Lung microvascular endothelial cell (primary cell): ENCODE measurements at places on chromosomes 1 and 21.

DNA sequence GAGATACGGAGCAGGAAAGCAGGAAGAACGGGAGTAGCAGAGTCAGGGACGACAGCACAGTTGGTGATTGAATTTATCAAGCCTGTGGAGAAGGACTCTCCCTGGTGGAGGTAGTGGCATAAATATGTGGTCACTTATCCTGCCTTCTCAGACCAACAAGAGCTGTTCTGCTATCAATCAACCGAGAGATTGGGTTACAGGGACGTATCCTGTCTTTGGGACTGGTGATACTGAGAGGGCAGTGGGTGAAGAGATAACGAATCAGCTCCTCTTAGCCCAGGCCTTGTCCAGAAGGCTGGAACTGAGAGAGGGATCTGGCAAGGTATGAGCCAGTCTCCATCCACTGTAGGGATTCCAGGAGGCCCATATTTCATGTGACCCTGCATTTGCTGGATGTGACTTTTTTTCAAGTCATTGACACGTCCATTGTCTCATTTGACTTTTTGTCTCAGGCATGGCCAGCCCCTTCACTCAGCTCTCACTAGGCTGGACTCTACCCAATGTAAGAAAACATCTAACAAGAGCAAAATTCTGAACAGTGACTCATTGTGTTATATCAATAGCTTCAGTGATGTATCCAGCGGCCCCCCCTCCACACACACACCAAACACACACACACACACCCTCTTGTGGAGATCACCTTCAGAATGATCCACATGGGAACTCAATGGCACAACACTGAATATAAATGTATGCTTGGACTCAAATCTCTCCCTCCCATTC, 11.3 kb downstream of the C1orf116 start:
- no peak for DNase-seq

- DNase-seq, result no peak
Measured at GRCh38 chr1:154735804-154736168, 127.8 kb upstream of the ADAR start.

DNA sequence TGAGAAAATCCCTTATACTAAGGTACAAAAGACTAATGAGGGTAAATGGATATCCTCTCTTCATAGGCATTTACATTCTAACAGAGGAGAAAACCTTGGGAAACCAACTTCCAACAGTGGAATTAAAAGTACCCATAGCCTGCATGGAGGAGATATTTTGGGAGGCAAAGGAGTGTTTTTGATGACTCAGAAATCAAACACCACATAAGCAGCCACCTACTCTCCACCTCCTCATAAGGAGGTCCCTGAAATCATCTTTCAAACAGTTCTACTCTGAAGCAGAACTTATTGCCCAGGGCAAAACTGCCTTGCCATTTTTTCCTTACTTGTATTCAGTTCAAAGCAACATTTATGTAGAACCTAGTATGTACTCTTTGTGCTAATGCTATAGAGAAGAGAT, 211.3 kb downstream of the KCNH1 start:
- DNase-seq, result no peak

DNA sequence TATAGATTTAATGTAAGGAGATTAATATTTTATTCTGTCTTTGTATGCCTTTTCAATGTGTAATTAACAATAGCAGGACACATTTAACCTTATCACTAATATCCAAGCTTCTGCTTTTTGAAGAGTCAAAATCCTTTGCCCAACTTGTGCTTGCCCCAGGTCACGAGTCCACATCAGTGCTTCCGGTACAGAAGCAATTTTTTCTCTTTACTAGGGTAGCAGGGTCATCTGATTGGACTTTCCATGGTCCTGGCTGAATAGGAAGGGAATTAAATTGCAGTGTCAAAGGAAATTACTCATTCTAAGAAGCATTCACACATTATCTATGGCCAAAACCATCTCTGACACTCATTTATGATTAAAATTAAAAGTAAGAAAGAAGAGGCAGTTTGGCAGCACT, 460.5 kb upstream of the ADGRL2 start:
- peak; percentile 2 for DNase-seq

- no peak for DNase-seq
Measured at GRCh38 chr1:180185971-180186645, 31.4 kb downstream of the QSOX1 start.

DNA sequence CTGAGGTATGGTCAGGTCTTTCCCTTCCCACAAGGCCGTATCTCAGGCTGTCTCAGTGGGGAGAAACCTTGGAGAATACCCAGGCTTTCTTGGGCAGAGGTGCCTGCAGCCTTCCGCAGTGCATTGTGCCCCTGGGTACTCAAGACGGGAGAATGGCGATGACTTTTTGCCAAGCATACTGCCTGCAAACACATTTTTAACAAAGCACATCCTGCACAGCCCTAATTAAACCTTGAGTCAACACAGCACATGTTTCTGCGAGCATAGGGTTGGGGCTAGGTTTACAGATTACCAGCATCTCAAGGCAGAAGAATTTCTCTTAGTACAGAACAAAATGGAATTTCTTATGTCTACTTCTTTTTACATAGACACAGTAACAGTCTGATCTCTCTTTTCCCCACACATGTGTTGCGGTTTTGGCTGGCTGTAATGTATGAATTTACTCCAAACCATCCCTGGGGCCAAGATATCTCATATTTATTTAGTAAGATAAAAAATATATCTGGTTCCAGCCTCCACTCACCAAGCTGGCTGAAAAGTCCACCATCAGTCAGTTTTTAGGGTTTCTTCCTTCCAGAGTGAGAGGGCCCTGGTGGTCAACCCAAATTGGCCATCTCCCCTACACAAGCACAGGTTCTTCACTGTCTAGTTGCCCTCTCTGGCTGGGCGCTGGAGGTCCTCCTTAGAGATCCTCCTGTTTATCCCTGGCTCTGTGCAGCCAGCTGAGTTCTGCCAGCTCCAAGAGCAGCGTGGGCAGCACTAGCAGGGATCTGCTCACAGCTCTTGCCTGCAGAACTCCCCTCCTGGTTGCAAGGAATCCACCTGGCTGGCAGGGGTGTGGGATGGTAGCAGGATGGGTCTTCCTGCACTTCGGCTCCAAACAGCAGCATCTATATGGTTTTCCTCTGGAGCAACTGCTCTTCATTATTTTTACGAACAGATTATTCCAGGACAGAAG, 2.6 kb downstream of the FAAH start:
- DNase-seq, result no peak

- no peak for DNase-seq
Measured at GRCh38 chr1:160353223-160353622, 10.0 kb downstream of the NCSTN start.

- no peak for DNase-seq
Measured at GRCh38 chr1:206722751-206723461, 38.2 kb downstream of the MAPKAPK2 start.

- no peak for DNase-seq
Measured at GRCh38 chr1:2982615-2983318, 38.5 kb upstream of the ACTRT2 start.

GRCh38 chr1:28021064-28021463, 61.3 kb downstream of the XKR8 start:
- no peak for DNase-seq

DNA sequence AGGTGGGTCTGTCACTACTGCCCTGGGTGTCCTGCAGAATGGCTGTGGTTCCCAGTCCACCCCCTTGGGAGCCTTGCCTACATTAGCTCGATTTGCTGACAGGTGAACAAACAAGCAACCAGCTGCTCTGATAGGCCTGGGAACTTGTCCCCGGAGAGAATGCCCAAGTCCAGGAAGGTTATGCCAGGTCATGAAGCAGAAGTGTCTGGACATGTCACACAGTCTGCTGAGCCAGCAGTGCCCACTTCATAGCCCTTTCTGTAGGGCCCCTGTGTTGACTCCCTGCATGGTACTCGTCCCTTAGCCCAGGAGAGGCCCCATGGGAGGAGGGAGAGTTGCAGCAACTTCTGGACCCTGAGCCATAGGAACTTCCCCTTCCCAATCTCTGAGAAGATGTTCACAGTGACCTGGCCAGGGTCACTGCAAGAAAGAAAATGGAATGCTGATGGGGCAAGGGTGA, 31.0 kb downstream of the UCK2 start:
- DNase-seq, result no peak

DNA sequence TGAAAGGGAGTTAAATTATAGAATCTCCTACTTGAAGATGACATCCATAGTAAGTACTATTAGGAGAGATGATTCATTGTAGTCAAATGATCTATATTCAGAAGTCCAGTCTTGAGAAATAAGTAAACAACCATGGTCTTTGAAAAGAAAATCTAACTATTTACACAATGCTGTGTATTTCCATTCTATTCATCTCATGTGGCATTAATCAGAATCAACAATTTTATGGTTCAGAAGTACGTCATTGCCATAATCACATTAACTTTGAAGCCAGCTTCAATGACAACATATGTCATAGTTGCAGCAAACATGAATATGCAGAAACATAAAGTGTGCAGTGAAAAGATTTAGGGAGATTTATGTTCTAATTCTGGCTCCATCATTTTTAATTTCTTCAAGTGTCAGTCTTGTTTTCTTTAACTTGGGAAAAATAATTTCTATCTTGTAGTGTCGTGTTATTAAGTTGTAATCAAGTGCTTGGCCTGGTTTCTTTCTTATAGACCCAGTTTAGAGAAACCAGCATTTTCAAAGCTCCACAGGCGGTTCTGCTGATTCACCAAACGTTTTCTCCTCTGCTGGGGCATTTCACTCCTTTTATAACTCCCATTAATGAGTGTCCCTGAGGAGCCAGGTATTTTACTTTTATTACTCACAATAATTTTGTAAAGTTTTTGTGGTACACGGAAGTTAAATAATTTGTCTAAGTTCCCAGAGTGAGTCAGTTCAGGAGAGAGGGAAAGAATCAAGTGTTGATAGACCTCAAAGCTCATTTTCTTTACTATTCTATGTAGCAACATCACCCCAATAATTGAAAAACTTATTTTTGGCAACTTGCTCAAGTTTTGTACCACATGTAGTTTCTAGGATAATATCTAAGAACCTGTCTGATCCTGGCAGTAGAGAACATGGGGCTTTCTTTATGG, 35.9 kb upstream of the PTGS2 start:
- no peak for DNase-seq

DNA sequence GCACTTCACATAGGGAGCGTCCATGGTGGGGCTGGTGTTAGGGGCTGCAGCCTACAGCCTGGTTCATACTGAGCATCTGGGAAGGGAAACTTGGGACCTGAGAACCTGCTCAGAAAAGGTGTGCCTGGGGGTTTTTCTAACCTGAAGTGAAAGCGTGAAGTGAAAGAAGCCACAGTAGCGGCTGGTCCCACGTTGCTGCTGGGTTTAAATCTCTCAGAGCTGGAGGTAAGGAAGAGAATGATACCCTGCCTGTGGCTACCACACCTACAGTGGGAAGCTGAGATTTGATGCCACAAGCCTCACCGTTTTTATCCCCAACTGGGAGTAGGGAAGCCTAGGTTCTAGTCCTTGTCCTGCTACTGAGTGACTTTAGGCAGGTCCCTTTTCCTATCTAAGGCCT, 21.0 kb upstream of the FUCA1 start:
- DNase-seq, result no peak

DNA sequence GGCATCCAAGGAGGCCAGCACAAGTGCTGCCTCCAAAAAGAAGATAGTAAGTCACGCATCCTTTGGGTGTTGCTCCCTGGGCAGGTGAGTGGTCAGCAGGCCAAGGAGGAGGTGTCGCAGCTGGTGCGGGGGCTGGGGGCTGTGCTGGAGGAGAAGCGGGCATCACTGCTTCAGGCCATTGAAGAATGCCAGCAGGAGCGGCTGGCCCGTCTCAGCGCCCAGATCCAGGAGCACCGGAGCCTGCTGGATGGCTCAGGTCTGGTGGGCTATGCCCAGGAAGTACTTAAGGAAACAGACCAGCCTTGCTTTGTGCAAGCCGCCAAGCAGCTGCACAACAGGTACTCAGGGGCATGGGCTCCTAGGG, 4.3 kb downstream of the TRIM46 start:
- no peak for DNase-seq

GRCh38 chr1:33348676-33349080, 27.8 kb upstream of the A3GALT2 start:
- peak; percentile 48 for DNase-seq

- no peak for DNase-seq
Measured at GRCh38 chr1:237976331-237976730, 85.6 kb upstream of the ZP4 start.

DNA sequence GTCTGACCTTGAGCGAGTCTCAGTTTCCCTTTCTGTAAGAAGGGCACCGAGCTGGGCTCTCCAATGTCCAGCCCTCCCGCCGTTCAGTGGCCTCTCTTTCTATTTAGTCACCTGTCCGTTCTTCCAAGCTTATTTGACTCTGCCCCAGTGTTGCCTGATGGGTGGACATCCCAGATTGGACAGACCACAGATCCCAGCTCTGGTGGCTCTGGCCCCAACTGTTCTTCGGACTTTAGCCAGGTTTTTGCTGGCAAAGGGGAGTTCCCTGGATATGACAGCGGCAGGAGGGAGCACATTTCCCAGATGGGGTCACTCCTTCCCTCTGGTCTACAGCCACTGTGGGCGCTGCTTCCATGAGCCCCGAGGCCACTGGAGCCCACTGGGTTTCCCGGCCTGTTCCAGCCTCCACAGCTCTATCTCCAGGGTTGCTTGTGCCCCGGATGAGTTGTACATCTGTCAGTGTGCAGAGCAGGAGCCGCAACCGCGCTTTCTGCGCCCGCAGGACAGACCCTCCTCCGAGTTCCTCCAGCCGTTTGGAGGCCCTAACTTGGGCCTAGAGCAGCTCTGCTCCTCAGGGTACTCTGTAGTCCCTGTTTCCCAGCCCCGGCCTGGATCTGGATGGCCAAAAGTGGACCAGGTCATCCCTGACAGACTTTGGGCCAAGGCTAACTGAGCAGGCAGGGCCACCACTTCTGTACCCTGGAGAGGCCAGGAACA, 3.8 kb downstream of the DMBX1 start:
- DNase-seq, result no peak

GRCh38 chr1:11880911-11881748, 22.4 kb upstream of the NPPB start:
- no peak for DNase-seq
